ENCODE measurements at places on chromosomes 7 and 10. TPM values are rescaled to one million over a fixed set of nuclear protein-coding genes. Genes with fewer than 3 reads are reported as not detected.

DNA sequence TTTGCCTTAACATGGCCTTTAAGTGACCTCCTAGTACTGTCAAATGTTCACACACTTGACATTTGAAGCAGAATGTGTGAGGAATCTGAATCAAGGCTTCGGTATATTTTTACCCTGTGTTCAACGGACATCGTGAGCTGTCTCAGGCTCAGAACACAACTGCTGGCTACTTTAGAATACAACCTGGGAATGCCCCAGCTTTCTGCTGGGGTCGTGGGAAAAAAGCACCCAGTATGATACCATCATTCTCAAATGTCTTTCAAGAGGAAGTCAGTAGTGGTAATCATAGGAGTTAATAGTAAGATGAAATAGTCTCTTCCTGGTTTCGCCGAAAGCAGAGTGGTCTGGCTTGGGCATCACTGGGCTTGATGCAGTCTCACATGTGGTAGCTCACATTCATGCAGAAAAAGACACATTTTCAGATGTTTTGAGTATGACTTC lies 67.2 kb downstream of the CREB5 start:
- DNase-seq, result no peak

DNA sequence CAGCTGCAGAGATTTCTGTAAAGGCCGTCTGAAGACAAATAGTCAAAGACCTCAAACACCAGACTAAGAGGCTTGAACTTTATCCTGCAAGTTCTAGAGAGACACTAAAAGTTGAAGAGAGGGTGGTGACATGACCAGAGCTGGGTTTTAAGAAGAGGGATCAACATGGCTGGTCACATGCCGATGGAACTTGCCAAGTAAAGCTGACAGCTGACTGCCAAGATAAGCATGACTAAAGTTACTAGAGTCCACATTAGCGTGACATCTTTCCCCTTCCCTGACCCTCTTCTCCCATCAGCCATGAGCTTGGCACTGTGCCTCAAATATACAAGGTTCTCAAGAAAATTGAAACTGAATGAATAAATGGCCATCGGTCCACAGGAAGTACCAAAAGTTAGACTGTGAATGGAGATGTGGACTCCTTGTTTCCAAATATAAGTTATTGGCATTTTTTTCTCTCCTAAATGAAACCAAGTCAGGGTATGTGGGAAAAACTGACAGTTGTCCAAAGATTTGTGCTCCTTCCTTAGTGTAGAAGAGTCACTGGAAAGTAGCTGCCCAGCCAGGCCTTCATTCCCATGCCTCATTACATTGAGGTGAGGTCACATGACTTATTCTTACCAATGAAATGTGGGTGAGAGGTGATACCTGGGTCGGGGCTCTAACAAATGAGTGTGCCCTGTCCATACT lies 24.5 kb downstream of the XPNPEP1 start:
- no peak for DNase-seq

- no peak for DNase-seq
Measured at GRCh38 chr7:9778367-9778766, 1195.3 kb upstream of the PHF14 start.

Gene AKR1C1
- 15.3 TPM for polyA plus RNA-seq

Gene PRXL2A
- 118 TPM for polyA plus RNA-seq

Gene ABCB1
- polyA plus RNA-seq, result 27.4 TPM
